ENCODE measurements at places on chromosomes 4 and X.

- DNase-seq, result no peak
Observed at GRCh38 chr4:5964030-5964429, 54.2 kb downstream of the C4orf50 start.

DNA sequence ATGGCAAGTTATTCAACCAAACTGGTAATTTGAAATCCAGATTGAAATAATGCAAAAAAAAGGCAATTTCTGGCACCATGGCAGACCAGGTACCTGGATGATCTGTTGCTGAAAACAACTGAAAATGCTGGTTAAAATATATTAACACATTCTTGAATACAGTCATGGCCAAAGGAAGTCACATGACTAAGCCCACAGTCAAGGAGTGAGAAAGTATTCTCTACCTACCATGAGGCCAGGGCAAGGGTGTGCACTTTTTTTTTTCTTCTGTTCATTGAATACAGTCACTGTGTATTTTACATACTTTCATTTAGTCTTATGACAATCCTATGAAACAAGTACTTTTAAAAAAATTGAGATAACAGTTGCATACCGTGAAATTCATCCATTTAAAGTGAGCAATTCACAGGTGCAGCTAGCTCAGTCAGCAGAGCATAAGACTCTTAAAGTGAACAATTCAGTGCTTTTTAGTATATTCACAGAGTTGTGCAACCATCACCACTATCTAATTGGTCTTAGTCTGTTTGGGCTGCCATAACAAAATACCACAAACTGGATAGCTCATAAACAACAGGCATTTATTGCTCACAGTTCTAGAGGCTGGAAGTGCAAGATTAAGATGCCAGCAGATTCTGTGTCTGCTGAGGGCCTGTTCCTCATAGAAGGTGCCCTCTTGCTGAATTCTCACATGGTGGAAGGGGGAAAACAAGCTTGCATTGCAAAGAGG is 4.8 kb upstream of the MPP1 start:
- DNase-seq, result no peak

GRCh38 chr4:1972414-1972813 is 36.4 kb downstream of the NELFA start:
- DNase-seq, result no peak

DNA sequence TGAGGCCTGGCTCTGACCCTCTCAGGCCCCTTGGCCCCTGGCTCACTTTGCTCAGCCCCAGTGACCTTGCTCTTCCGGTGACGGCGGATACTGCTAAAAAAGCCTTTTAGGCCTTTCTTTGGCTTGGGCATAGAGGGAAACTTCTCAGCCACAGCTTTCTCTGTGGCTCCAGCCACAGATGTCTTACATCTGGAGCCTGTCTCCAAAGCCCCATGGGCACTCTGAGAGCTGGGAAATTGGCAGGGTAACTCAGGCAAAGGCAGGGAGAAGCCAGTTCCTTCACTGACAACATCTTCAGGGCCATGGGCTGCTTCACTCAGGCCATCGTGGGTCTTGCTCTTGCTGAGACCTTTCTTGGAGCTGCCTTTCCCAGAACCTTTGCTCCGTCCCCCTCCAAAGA is 12.8 kb downstream of the AMER1 start:
- no peak for DNase-seq

DNA sequence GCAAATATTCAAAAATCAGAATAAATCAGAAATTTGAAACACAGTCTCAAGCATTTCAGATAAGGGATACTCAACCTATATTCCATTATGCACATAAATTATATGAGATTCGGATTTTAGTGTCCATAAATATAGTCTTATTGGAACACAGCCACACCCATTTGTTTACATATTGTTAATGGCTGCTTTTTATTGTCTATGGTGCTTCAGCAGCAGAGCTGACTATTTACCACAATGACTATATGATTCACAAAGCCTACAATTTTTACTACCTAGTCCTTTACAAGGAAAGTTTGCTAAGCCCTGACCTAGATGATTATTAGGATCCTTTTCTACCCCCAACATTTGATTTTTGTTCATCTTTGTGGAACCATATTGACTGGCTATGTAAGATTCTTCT is 63.9 kb downstream of the IL1RAPL1 start:
- no peak for DNase-seq

- DNase-seq, result no peak
Observed at GRCh38 chrX:75151827-75152592, 4.1 kb downstream of the ABCB7 start.

DNA sequence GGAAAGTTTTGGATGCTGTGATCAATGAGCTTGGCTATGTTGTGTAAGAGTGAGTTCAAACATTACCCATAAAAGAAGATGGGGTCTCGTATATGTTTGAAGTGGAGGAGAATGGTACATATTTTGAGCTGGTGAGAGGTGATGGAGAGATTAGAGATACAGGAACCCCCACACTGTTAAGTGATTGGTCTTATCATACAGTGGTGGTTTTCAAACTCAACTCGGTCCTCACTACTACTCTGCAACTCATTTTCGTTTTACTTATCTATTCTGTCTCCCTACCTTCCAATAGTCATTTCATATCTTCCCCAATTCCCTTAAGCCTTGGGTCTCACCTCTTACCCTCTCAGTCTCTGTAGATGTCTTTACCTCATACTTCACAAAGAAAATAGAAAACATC is 16.4 kb upstream of the TNIP3 start:
- DNase-seq, result no peak

GRCh38 chr4:41009411-41009810 is 204.9 kb downstream of the APBB2 start:
- no peak for DNase-seq

GRCh38 chrX:154396973-154397887 is 947 bp upstream of the RPL10 start:
- DNase-seq, result no peak

GRCh38 chrX:34629572-34629971 is 27.5 kb downstream of the TMEM47 start:
- DNase-seq, result no peak

- no peak for DNase-seq
Observed at GRCh38 chrX:96650023-96650422, 34.6 kb upstream of the DIAPH2 start.

GRCh38 chr4:6221851-6222760 is 21.8 kb upstream of the JAKMIP1 start:
- DNase-seq, result peak; percentile 80

DNA sequence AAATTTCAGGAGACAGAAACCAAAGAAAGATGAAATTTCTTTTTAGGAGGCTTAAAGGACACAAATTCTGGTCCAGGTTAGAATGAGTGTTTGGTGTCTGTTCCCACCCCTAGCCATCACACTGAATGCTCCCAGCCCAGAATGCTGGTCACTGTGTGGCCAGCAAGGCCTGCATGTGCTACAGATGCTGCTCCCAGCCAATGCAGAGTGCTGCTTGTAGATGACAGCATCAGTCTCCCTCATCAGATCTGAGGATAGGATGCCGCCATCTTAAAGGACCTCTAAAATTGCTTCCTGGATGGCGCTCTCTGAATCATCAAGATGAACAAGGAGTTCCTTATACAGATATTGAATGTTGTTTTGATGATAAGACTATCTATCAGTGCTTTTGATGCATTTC is 17.9 kb upstream of the UBA6 start:
- no peak for DNase-seq

GRCh38 chrX:45172890-45173289 is 27.8 kb downstream of the DIPK2B start:
- no peak for DNase-seq

DNA sequence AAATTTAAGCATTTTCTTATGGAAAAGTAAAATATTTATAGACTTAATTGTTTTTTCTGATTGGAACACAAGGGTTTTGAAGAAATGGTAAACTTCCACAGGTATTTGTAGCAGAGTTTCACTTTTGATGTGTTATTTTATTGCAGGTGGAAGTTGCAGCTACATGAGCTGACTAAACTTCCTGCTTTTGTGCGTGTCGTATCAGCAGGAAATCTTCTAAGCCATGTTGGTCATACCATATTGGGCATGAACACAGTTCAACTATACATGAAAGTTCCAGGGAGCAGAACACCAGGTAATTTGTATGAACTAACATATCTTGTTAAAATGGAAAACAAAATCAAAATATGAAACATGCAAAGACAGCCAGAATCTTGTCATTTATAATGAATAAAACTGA is 117.4 kb downstream of the DIPK2B start:
- DNase-seq, result no peak

DNA sequence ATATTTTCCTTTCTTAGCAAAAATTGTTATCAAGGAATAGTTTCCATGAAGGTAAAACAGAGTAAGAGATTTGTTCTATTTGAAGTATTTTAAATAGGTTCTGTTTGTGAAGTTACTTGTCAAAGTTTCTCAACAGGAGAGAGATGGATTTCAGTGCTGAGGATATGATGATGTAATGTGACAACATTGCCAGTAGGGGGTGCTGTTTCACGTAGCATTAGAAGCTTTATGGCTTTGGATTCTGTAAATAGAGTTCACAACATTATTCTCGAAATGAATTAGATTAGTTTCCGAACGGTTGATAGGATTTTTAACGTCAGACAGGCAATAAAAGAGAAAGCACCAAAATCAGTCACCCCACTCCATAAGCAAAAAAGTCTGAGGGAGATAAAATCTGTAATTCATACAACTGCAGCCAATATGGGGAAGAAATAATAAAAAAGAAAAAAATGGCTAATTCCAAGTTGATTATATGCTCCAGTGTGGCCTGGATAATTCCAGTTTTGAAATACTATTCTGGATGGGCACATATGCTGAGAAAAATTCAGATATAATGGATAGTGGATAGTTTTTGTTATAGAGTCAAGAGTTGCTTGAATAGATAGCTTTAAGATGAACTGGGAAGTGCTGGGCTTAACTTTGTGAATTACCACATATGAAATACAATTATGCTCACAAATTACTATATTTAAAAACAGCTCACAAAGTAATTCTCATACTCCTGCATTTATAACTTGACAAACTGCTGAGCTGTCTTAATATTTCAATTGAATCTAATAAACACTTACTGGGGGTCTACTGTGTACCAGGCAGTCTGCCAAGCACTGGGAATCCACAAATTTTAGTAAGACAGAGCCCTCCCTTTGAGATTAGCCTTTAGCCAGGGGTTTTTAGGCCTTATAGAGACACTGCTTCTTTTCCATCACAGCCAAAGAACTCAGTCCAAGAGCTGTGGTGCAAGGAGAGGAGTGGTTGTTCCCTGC is 109.1 kb downstream of the GPAT3 start:
- DNase-seq, result peak; percentile 9

DNA sequence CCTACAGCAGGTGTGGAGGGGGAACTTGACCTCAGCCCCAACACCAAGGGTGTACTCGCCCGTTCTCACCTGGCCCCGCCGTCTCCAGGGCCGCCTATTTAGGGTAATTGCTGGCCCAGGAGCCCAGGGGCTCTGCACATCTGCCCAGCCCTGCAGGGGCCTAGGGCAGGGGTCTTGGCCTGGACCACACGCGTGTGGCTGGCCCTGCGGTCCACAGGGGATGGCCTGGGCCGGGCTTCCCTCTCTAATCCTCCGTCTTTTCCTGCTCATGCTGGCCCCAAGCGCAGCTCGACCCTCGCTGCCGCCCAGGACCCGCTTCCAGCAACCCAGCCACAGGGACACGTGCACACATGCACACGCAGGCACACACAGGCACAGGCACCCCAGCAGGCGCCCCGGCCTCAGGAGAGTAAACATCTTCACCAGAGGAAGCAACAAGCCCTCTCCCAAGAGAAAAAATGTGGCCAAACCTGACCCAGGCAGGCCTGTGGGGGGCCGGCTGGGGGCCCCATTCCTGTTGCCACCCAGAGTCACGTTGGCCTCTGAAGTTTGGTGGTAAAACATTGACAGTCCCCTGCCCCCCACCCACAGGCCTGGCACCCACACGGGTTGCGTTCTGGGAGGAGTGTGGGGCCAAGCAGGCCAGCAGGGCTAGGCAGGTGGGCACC is 24.6 kb upstream of the FGFR3 start:
- DNase-seq, result no peak

DNA sequence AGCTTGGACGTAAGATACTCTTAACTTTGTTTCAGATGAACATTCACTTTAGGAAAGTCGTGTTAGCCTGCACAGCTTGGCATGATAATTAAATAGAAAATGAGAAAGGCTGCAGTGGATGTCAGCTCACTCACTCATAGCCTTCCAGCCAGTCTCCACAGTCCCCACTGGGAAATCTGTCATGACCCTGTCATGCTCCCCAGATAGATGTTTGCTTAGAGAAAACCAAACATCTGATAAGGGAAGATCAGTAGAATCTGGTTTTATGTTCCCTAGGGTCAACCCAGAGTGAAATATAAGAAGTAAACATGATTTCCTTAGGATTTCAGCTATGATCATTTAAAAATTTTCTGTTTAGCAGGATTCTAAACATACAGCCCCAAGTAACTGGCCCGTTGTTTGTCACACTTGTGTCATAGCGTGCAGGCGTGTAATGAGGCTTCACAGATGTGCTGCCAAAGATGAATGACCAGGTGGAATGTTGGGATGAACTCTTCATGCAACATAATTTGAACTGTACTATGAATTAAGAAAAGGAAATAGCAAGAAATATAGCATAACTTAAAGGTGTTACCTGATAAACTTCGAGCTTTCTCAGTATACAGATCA is 180.1 kb downstream of the BANK1 start:
- no peak for DNase-seq

GRCh38 chr4:66728280-66728679 is 817.0 kb downstream of the CENPC start:
- DNase-seq, result no peak

DNA sequence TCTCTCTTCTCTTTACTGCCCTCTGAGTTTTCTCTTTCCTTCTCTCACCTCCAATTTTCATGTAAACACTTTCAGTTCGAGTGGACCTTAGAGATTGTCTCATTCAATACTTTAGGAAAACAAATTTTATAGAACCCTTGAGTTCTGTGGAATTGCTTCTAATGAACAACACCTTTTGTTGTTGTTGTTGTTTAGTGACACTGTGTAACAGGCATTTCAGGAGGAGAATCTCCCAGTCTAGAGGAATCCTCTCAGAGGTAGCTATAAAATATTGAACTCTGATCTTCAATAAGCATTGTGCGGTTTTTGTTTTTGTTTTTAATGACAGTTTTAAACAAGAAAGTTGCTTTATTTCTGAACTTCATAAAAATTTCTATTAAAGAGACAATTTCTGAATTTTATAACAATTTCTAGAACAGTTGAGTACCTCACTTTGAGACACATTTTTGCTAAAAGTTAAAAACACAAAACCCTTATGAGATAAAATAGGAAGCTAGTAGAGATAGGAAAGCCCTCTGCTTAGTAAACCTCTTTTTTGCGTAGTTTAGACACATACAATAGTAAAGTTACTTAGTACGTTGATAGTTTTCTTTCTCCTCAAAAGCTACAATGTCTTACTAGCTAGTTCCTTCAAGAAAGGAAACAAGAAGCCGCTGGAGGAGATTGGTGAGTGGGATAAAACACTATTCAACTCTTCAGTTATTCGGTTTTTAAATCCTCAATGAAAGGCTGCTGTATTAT is 38.8 kb downstream of the CLCN3 start:
- no peak for DNase-seq

GRCh38 chrX:43450355-43450754 is 205.7 kb upstream of the MAOA start:
- DNase-seq, result no peak
